ENCODE measurements at places on chromosomes 5 and 9. TPM values are rescaled to one million over a fixed set of nuclear protein-coding genes. Genes with fewer than 3 reads are reported as not detected.

UNC5A gene
- 0.01 TPM for polyA plus RNA-seq

RASA1 gene
- polyA plus RNA-seq, result 64.0 TPM

C7 gene
- 1.5 TPM for polyA plus RNA-seq

C9orf50 gene
- 0.14 TPM for polyA plus RNA-seq

- DNase-seq, result no peak
These were observed 28.7 kb downstream of the BICD2 start for GRCh38 chr9:92735636-92736562.

DNA sequence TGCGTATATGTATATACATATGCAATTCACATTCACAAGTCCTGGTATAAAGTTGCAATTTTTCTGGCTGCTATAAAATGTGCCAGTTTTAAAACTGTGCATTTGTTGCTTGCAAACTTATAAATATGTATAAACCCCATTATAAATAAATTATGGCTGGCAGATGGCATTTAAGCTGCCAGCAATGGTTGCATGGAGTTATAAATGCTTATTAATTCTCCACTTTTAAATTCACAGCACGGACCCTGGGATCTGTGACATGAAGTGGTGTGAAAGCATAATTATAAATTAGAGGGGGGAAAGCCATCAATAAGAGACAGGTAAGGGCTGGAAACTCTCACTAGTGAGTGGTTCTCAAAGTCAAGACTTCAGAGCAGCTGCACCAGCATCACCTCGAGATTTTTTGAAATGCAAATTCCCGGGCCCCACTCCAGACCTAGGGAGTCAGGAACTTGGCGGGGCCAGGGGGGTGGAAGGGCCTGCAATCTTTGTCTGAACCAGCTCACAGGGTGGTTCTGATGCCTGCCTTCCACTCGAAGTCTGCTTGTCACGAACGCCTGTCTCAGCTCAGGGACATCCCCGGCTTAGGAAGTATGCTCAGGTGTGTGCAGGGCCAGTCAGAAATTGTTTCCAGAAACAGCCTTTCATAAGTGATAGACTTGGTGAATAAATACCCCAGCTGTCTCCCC lies 16.9 kb downstream of the S1PR3 start:
- no peak for DNase-seq

- DNase-seq, result no peak
These were observed 256.6 kb upstream of the ITGA1 start for GRCh38 chr5:52531105-52531504.

- no peak for DNase-seq
These were observed 272.5 kb downstream of the TMEM38B start for GRCh38 chr9:105966834-105967233.

- no peak for DNase-seq
These were observed 39.4 kb downstream of the LYRM7 start for GRCh38 chr5:131210151-131210510.

DNA sequence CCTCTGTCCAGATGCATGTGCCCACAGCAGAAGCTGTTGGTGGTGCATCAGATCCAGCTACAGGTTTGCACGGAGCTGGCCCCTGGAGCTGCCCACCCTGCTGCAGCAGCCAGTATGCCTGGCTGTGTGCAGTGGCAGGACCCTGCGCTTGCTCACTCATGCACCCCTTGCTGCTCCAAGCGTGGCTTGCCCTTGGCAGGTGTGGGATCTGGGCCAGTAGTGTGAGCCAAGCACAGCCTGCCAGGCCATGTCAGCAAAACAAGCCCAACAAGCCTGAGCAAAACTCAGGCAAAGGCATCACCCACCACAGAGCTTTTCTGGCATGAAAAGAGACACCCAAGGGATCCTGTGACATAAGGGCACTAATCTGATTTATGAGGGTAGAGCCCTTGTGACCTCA lies 18.3 kb upstream of the ECPAS start:
- DNase-seq, result no peak

DNA sequence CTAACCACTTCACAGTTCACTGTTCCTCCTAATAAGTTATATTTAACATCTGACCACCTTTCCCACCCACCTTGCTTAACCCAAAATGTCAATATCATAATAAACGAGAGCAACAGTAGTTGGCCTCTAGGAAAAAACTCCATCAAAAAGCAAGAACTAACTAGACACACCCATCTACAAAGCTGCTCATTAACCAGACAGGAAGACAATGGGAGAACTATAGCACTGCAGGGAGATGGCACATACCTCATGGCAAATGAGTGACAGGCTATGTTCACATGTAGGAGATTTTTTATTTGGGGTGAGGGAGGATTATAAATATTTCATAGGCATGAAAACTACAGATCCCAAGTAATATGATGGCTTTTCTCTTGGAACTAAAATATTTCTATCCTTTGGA lies 23.6 kb upstream of the CDK5RAP2 start:
- no peak for DNase-seq

DNA sequence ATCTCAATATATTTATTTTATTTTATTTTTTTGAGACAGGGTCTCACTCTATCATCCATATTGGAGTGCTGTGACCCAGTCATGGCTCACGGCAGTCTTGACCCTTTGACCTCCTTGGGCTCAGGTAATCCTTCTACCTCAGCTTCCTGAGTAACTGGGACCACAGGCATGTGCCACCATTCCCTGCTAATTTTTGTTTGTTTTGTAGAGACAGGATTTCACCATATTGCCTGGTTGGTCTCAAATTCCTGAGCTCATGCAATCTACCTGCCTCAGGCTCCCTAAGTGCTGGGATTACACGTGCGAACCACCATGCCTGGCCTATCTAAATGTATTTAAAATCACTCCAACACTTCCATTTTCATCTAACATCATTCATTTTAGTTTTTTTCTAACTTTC lies 190.5 kb upstream of the CHD1 start:
- no peak for DNase-seq

GRCh38 chr9:125767349-125767748 lies 20.2 kb downstream of the PBX3 start:
- DNase-seq, result no peak

- DNase-seq, result no peak
These were observed 107.3 kb upstream of the SLC24A2 start for GRCh38 chr9:19896161-19896560.

- no peak for DNase-seq
These were observed 108.4 kb downstream of the MSX2 start for GRCh38 chr5:174832811-174833210.

GRCh38 chr5:171945066-171945465 lies 61.4 kb downstream of the FBXW11 start:
- no peak for DNase-seq

Measured in fibroblast of lung (primary cell).